ENCODE measurements at places on chromosomes 4 and X.

GRCh38 chr4:52714597-52715254, 36.5 kb downstream of the ERVMER34-1 start:
- DNase-seq = no peak

- no peak for DNase-seq
Measured at GRCh38 chr4:6875431-6875831, 34.2 kb upstream of the TBC1D14 start.

- no peak for DNase-seq
Measured at GRCh38 chrX:40040686-40041461, 56.9 kb downstream of the BCOR start.

DNA sequence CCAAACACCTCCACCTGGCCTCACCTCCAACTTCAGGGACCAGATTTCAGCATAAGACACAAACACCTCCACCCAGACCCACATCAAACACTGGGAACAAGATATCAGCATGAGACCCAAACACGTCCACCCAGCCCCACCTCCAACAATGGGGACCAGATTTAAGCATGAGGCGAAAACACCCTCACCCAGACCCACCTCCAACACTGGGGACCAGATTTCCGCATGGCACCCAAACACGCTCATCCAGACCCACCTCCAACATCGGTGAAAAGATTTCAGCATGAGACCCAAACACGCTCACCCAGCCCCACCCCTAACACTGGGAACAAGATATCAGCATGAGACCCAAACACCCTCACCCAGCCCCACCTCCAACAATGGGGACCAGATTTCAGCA, 210.0 kb downstream of the ASMT start:
- no peak for DNase-seq

GRCh38 chrX:1442724-1443367, 9.9 kb downstream of the ASMTL start:
- peak; percentile 0 for DNase-seq

GRCh38 chr4:172989984-172990820, 178.4 kb upstream of the GALNT7 start:
- DNase-seq = no peak

DNA sequence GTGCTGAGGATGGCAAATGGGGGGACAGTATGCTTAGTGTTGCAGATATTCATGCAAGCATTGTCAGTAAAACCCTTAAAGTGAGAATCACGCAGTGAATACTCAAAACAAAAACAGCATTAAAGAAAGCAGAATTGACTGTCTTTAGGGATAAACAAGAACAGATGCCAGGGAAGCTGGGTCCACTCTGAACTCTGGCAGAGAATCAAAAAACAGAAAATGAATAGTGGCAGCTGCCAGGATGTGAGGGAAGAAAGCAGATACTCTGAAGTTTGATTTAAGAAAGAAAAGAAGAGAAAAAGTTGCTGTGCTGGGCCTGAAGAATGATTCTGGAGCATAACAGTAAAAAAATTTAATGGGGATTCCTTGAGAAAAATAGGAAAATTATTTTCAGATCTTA, 131.5 kb downstream of the GABRA2 start:
- DNase-seq = no peak

GRCh38 chr4:113783289-113783688, 21.8 kb upstream of the CAMK2D start:
- DNase-seq = no peak

- DNase-seq = no peak
Measured at GRCh38 chr4:41028392-41029076, 185.8 kb downstream of the APBB2 start.

- no peak for DNase-seq
Measured at GRCh38 chr4:7128644-7129043, 60.8 kb upstream of the GRPEL1 start.
